Pancreas (tissue), 10 donors: ENCODE measurements at places on chromosomes 6 and 20. TPM values are rescaled to one million over a fixed set of nuclear protein-coding genes. Genes with fewer than 3 reads are reported as not detected.

Gene SAMD10
- 1.3 TPM for total RNA-seq

Gene PLTP
- 94.4 TPM for total RNA-seq

Gene B3GAT2
- total RNA-seq: not detected

Gene WFDC9
- not detected for total RNA-seq

Gene C20orf96
- total RNA-seq: 2.5 TPM

Gene RIN2
- total RNA-seq: 42.6 TPM

Gene HSPA1L
- 1.1 TPM for total RNA-seq

Gene DBNDD2
- 14.3 TPM for total RNA-seq

Gene UNC93A
- not detected for total RNA-seq

Gene UBD
- total RNA-seq: 116 TPM

Gene HLA-DRA
- 16.3 TPM for total RNA-seq

Gene DDO
- 1.3 TPM for total RNA-seq

Gene ESR1
- 0.87 TPM for total RNA-seq

- no peak for DNase-seq
Observed at GRCh38 chr6:134199848-134200606, 117.9 kb downstream of the SGK1 start.

DNA sequence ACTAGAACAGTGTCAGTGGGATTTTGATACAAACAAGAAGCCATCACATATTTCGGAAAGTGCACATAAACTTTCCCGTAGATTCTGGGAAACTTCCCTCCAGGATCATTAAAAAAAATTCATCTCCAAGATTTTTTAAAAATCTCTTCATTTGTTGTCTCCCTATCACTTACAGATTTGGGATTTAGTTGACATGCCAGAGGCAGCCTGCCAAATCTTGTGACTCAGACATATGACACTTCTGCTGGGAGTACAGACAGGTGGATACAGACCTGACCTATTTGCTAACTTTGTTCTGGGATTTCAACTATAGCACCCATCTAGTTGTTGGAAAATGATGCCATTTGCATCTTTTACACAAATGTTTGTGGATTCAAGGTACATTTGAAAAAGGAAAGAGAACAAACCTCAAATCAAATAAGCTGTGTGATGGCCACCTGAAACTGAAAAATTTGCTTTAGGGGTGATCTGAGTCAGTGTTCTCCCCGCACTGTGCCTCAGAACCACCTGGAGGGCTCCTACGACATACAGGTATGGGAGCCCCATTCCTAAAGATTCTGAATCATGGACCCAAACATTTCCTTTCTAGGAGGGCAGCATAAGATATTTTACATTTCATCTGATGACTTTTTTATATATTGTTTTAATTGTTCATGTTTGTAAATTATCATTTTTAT lies 21.9 kb upstream of the CD2AP start:
- DNase-seq: peak; percentile 63

DNA sequence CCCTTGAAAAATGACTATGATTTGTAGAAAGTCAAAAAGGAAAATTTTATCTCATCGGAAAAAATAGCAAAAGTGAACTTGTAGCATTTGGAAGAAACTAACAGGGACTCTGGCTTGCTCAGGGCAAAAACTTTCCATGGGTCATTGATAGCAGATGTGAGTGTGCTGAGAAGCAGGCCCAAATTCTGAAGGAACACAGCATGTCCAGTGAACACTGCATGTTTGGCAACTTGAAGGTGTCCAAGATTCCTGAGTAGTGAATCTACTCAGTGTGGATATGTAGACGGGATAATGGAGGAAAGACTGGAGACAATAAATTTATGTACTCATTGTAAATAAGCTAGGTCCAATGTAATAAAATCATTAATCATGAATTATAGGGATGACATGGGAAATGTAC lies 8.2 kb downstream of the SLC17A2 start:
- no peak for DNase-seq

DNA sequence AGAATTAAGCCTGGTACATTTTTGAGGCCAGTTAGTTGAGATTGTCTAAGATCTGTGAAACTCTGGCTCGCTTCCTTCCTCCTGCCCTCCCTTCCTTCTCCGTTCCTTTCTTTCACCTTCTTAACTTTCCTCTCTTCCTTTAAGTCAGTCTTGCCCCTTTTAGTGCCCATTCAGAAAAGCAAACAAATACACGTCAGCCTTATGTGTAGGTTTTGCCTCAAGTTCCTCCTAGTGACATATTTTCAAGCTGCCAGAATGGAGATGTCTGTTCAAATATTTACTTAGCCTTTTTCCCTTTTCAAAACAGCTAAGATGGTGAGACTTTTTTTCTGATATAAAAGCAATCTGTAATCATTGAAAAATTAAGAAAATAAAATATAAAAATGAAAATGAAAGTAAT lies 178.4 kb downstream of the FARS2 start:
- DNase-seq: no peak

DNA sequence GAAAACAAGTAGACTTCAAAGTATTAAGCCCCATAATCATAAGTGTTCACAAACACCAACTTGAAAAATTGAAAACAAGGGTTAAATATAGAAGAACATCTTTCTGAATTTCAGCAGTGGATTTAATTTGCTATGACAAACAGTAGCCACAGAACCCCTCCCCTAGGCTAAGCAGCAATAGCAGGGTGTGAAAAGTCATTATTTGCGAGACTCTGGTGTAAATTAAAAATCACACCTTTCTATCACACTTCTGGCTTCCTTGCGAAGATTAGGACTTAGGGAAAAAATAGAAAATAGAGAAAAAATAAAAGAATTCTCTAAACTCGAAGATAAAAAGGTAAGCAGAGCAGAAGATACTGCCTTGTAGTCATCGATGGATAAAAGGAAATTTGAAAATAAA lies 6.1 kb downstream of the SAMD3 start:
- DNase-seq: no peak

DNA sequence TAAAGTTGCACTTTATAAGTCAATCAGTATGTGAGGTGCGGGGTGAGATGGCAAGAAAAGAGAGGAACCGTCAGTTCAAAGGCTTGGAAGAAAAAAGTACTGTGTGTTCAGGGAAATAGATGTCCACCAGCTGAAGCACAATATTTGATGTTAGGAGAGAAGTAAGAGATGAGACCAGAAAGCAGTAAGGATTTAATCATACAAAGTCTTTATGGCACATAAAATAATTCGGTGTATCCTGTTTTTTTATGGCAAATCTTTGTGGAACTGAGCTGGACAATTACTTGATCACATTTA lies 197.2 kb downstream of the FAXC start:
- no peak for DNase-seq

GRCh38 chr20:14412065-14412681 lies 74.8 kb upstream of the FLRT3 start:
- no peak for DNase-seq

GRCh38 chr6:6696867-6697531 lies 108.5 kb downstream of the LY86 start:
- no peak for DNase-seq

DNA sequence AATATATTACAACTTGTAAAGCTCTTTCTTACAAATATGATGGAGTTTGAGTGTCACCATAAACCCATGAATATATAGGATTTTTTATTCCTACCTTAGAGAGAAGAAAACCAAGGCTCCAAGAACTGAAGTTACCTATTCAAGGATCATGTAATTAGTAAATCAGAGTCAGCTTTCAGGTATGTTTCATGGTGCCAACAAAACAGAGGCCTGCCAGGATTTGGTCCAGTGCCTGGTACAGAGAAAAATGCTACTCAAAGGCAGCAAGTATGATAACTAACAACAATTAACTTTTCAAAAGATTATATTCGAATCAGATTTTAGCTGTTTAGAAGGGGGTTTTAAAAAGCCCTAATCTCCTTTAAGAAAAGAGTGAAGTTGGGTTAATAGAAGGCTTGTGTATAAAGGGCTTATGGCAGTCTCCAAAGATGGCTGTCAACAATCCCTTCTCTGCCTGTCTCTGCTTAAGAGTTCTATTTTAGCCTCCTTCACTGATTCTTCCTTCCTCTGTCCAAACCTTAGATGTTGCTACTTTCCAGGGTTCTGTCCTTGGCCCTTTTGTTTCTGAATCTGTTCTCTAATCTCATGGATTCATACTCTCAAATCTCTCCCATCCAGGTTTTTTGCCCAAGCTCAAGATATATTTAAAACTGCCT lies 7.8 kb downstream of the MAP3K7 start:
- DNase-seq: no peak

- DNase-seq: no peak
Observed at GRCh38 chr6:66103354-66103753, 396.3 kb upstream of the EYS start.

- no peak for DNase-seq
Observed at GRCh38 chr6:33633084-33633461, 12.0 kb downstream of the ITPR3 start.

GRCh38 chr20:37915434-37915787 lies 12.5 kb downstream of the VSTM2L start:
- DNase-seq: no peak

- DNase-seq: peak; percentile 84
Observed at GRCh38 chr20:17568972-17569521, 828 bp upstream of the DSTN start.

DNA sequence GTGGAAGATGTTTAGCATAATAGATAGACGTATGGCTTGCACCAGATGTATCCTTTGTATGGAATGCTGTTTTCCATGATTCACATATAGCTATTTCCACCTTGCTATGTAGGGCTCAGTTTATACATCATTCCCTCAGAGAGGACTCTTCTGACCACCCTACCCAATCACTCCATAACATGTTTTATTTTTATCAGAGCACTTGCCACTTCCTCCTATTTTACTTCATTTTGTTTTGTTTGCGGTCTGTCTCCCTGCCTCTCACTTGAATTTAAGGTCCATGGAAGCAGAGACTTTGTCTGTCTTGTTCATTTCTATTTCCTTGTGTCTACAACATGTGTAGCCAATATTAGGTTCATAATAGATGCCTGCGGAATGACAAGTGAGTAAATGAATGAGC lies 266.9 kb upstream of the CITED2 start:
- no peak for DNase-seq

DNA sequence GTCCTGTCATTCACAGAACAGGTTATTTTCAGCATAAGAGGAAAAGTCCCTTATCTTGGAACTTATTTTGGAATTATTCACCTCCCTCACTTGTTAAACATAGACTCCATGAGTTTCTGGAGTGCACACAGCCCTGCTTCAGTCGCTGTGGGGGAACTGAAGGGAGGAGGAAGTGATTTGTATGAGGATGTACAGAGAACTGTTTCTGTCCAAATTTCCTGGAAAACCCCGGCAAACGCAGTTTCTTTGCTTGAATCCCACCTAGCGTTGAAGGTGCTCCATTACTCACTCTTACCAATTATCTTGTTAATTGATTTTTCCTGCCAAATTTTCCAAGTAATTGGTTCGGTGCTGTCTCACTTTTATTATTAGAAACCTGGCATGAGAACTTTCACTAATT lies 78.0 kb upstream of the AGPAT4 start:
- DNase-seq: no peak

- DNase-seq: no peak
Observed at GRCh38 chr6:13390658-13391057, 62.3 kb upstream of the TBC1D7 start.

DNA sequence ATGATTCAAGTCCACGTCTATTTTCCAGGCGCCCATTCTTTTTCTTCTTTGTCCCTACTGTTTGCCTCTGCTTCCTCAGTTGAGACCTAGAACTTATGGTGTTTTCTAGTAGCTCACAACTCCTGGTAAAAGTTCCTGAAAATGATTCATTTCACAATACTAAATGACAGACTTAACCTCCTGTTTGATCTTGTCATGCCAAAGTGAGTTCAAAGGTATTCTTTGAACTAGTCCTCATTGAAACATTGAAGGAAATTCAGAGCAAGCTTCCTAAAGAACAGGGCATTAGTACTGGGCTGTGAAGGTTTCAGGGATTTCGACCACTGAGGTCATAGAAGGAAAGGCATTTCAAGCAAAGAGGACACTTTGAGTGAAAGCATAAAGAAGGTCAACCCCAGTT lies 132.8 kb downstream of the IBTK start:
- DNase-seq: no peak

DNA sequence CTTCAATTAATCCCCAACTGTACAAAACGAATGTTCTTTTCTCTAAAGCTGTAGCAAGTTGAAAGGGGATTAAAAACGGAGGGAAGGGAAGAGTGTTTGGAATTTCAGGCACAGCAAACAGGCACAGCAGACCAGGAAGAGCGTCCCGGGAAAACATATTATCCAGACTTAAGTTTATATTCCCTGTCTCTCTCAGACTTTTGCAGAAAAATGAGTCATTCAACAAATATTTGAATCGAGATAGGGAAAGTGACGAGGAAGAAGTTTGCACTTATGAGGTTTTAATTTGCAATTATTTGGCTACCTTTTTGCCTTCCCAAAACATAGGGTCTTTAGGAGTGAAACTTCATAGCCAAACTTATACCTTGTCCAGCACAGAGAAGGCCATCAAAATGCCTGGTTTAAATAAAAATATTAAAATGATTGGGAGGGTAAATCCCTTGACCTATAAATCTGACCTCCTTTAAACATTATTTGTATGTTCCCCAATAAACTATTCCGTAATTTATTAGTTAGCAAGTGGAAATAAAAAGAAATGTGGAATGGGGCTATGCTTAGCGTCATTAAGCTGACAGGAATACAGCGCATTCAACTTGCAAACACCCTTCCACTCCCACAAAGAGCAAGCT lies 16.0 kb downstream of the HFE start:
- no peak for DNase-seq

- no peak for DNase-seq
Observed at GRCh38 chr6:24019393-24019792, 106.6 kb upstream of the NRSN1 start.

GRCh38 chr6:106617302-106617701 lies 12.0 kb downstream of the RTN4IP1 start:
- no peak for DNase-seq

DNA sequence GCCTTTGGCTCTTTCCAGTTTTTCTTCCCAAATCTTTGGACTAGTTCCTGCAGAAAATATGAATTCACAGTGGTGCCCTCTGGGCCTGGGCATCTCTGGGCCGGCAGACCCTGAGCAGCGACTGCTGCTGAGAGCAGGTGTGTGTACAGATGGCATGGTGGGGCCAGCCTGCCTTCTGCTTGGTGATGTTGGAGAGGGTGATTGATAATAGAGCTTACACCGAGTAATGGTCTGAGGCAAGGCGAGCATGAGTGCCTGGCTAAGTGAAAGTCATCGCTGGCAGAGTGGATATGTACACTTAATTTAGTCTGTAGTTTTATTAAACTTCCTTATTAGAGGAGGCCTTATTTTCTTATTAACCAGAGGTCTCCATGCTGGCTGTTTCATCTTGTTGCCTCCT lies 156.9 kb downstream of the CDKAL1 start:
- DNase-seq: no peak

GRCh38 chr6:129320892-129321291 lies 389.1 kb downstream of the ARHGAP18 start:
- DNase-seq: no peak

- no peak for DNase-seq
Observed at GRCh38 chr20:52974179-52974594, 2.0 kb downstream of the TSHZ2 start.

DNA sequence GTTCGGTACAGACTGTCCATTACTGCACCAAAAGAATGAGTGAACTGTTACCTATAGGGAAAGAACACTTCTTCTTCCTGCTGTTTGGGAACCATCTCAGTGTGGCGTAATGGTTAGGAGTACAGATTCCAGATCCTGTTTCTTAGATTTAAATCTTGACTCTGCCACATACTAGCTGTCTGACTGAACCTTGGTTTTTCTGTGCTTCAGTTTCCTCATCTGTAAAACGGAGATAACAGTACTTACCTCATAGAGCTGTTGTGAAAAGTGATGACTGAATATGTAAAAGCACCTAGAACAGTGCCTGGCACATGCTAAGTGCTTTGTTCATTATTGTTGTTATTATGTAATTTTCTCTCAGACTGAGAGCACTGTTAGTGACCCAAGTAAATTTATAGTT lies 39.8 kb downstream of the STX11 start:
- no peak for DNase-seq

- no peak for DNase-seq
Observed at GRCh38 chr6:25606151-25606550, 45.9 kb upstream of the SCGN start.
